NCI-H1105 (cell line): ENCODE measurements at places on chromosomes 3 and 15.

GRCh38 chr3:34106879-34107278 is 308.4 kb downstream of the PDCD6IP start:
- DNase-seq: no peak

DNA sequence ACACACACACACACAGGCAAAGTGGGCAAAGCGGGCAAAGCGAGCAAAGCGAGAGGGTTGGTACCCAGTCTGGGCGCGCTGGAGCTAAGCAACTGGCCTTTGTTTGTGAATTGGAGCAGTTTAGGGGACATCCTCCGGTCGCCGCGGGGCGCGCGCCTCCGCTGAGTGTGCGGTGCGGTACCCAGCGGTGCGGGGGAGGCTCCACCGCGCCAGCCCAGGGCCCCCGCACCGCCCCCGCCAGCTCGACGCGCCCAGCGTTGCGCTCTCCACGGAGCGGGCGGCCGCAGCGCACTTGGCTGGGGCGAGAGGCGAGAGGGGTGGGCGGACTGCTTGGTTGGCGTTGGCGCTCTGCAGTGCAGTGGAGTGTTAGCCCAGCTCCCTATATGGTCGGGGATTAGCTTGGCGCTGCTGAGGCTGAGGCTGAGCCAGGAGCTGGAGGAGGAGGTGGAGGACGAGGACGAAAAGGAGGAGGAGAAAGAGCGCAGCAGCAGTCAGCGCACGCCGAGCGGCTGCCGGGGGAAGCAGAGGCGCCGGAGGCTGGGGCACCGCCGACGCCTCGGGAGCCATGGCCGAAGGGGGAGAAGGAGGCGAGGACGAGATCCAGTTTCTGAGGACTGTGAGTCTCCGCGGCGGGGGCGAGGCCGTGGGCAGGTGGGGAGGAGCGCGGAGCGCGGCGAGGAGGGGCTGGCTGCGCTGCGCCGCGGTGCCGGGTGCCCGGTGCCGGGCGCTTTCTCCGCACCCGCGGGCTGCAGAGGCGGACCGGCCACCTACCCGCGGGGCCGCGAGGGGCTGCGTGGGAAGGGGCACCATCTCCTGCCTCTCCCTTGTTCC is at the start of gene RYR3:
Gene RYR3, plus strand, starts transcription at position 487 of the 831 bp plus-strand sequence. Its CDS starts 79 bp downstream, at position 566.
- peak; percentile 11 for DNase-seq

- DNase-seq: no peak
These were observed 36.3 kb upstream of the MEX3B start for GRCh38 chr15:82081914-82082762.

DNA sequence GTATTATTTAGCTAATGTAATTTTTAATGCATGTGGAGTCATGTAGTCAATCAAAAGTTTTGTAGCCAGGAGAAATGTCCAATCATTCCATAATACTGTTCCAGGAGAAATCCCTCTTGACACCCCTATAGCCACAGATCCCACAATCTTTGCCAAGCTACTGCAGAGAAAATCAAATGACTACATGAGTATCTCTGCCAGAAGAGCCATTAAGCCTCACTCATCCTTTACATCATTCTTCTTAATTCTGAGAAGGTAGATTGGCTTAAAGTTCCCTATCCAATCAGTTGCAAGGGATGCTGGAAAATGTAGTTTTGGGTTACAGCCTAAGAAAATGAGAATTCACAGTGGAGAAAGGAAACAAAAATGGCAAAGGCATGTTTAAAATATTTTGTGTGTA is 502.1 kb downstream of the ZBBX start:
- DNase-seq: no peak

- DNase-seq: no peak
These were observed 27.6 kb downstream of the ZNF589 start for GRCh38 chr3:48268381-48268935.

DNA sequence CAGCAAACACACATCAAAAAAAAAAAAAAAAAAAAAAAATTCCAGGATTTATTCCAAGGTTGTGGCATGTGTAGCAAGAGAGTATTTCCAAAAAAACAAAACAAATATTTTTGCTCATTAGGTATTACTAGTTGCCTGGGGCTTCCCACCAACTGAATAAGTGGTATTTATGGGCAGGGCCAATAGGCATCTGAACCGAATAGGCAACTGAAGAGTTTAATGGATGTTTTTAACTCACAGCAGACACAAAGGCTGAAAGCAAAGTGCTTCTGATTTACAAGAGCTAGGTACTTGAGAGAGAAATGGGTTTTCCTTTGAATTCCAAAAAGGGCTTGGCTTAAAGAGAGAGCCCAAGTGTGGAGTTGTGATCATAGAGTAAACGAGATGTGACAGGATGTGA is 21.4 kb downstream of the EIF4E3 start:
- DNase-seq: peak; percentile 81

GRCh38 chr15:36778531-36778930 is 199.1 kb downstream of the CDIN1 start:
- DNase-seq: no peak

DNA sequence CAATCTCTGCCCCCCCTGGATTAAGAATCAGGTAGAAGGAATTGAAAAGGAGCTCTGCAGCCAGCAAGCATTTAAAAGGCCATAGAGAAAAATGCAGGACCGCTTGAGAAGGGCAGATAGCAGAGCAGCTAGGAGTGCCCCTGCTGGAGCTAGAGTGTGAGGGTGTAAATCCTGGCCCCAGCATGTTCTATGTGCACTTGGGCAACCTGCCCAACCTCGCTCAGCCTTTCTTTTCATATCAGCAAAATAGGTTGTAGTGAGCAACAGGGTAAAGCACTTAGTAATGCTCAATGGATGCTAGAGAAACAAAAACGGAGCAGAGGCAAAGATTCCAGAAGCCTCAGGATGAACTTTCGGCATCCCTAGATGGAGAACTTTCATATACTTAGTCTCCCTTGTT is 25.0 kb upstream of the THBS1 start:
- no peak for DNase-seq
